ENCODE measurements at places on chromosomes 2 and 18.

- H3K36me3 ChIP-seq: no peaks in the 10 kb centered on the region
- no peak for DNase-seq
- H3K27ac ChIP-seq: no peak overlapping the region
Observed at GRCh38 chr2:182019731-182020130, 34.1 kb downstream of the PPP1R1C start.

GRCh38 chr2:143300536-143300935 is 171.3 kb downstream of the ARHGAP15 start:
- no peaks in the 10 kb centered on the region for H3K36me3 ChIP-seq
- no peaks in the 10 kb centered on the region for H3K4me1 ChIP-seq
- no peak for DNase-seq
- H3K4me3 ChIP-seq: no peak overlapping the region
- H3K27me3 ChIP-seq: no peaks in the 10 kb centered on the region

GRCh38 chr2:107785756-107786155 is 40.9 kb upstream of the RGPD4 start:
- H3K27me3 ChIP-seq: no peaks in the 10 kb centered on the region
- H3K4me3 ChIP-seq: no peak overlapping the region
- no peaks in the 10 kb centered on the region for H3K4me1 ChIP-seq

GRCh38 chr2:239151201-239152131 is 249.4 kb downstream of the HDAC4 start:
- peak; percentile 48 for DNase-seq
- H3K27ac ChIP-seq: peak overlapping the region; percentile 86
- H3K36me3 ChIP-seq: no peaks in the 10 kb centered on the region
- H3K4me1 ChIP-seq: peaks cover 6% of the 10 kb centered on the region
- H3K27me3 ChIP-seq: no peaks in the 10 kb centered on the region
- no peak overlapping the region for H3K4me3 ChIP-seq

DNA sequence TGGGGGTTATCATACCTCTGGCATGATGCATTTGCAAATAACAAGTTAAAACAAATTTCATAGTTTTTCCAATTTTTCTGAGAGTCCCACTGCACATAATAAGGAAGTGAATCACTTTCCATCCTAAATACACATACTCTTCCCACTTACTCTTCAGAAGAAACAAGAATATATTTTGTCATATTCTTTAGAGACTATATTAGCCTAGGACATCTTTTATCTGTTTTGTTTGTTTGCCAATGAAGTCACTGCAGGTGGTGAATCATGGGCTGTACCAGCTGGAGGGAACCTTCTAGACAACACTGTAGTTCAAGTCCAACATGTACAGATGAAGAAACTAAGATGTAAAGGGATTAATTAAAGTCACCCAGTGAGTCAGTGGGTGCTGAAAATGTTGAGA is 116.8 kb downstream of the XIRP2 start:
- no peak overlapping the region for H3K27ac ChIP-seq
- H3K27me3 ChIP-seq: no peaks in the 10 kb centered on the region
- H3K4me3 ChIP-seq: no peak overlapping the region
- no peaks in the 10 kb centered on the region for H3K4me1 ChIP-seq

- no peak overlapping the region for H3K4me3 ChIP-seq
- peaks cover 5% of the 10 kb centered on the region for H3K4me1 ChIP-seq
- no peak for DNase-seq
- H3K36me3 ChIP-seq: no peaks in the 10 kb centered on the region
- H3K27ac ChIP-seq: no peak overlapping the region
Observed at GRCh38 chr2:168584911-168585310, 128.8 kb downstream of the CERS6 start.

DNA sequence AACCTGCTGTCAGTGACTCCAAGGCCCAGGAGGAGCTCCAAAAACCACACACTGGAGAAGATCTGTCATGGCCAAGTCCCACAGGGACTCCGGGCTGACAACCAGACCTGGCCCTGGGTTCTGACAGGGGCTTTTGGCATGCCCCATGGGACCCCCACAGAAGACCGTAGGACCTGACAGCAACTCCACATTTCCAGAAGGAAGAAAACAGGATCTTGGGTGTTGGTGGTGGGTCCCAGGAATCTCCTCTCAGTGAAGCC is 275.9 kb upstream of the HS6ST1 start:
- H3K4me1 ChIP-seq: peaks cover 34% of the 10 kb centered on the region
- H3K27ac ChIP-seq: no peak overlapping the region
- H3K36me3 ChIP-seq: no peaks in the 10 kb centered on the region
- H3K27me3 ChIP-seq: no peaks in the 10 kb centered on the region
- H3K4me3 ChIP-seq: no peak overlapping the region
- DNase-seq: no peak

- H3K36me3 ChIP-seq: peaks cover 25% of the 10 kb centered on the region
- H3K4me3 ChIP-seq: no peak overlapping the region
- no peaks in the 10 kb centered on the region for H3K27me3 ChIP-seq
- DNase-seq: no peak
- no peaks in the 10 kb centered on the region for H3K4me1 ChIP-seq
- H3K27ac ChIP-seq: peak overlapping the region; percentile 56
Observed at GRCh38 chr2:188382107-188382506, 90.4 kb downstream of the GULP1 start.

GRCh38 chr18:61710082-61710620 is 182.7 kb downstream of the RNF152 start:
- DNase-seq: no peak
- no peaks in the 10 kb centered on the region for H3K27me3 ChIP-seq
- H3K4me1 ChIP-seq: no peaks in the 10 kb centered on the region
- no peak overlapping the region for H3K4me3 ChIP-seq

GRCh38 chr2:140650825-140651224 is 1480.0 kb downstream of the LRP1B start:
- no peaks in the 10 kb centered on the region for H3K36me3 ChIP-seq
- no peaks in the 10 kb centered on the region for H3K4me1 ChIP-seq
- DNase-seq: no peak
- no peaks in the 10 kb centered on the region for H3K27me3 ChIP-seq
- H3K27ac ChIP-seq: no peak overlapping the region

DNA sequence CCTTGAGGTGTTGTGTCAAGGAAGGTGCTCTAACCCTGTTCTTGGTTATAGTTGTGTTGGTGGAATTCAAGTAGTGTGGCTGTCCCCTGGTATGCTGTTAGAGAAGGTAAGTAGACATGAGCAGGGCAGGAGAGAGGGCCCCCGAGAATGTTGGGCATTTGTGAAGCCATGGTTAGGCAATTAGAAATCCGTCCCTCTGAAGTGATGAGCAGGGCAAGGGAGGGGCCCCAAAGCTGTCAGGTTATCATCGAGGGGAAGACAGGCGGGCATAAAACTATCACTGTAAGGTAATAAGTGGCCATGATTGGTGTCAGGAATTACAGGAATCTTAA is 5.2 kb downstream of the XRCC5 start:
- H3K4me3 ChIP-seq: no peak overlapping the region
- DNase-seq: no peak

DNA sequence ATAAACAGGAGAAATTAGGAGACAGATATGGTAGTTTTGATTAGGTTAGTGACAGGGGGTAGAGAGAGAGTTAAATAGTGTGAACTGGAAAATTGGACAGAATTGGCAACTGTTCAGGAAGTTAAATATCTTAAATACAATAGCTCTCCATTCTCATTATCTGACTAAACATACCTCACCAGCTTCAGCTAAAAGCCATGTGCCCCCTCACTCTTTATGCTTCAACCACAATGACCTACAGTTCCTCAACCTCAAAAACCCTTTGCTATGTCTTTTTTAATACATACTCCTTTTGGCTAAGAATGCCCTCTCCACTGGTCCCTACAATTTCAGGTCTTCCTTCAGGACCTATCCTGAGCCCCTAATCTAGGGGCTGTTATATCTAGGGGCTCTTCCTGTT is 740.2 kb upstream of the ZEB2 start:
- no peaks in the 10 kb centered on the region for H3K4me1 ChIP-seq
- no peaks in the 10 kb centered on the region for H3K27me3 ChIP-seq
- H3K27ac ChIP-seq: no peak overlapping the region
- H3K36me3 ChIP-seq: no peaks in the 10 kb centered on the region

DNA sequence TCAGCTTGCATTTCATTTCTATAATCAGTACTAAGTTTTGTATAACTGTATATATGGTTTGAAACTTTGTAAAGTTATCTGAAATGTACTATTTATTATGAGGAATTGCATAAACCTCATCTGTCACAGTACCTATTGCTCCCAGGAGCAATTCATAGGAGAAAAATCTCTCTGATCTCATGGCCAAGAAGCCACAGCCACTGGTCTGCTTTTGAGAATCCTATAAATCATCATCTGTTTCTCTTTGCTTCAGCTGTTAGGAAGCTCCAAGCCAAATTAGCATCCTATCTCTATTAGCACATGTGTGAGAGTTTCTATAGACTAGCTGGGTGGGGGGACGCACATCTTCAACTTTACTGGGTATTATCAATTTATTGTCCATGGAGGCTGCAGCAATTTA is 210.3 kb downstream of the CYP26B1 start:
- no peaks in the 10 kb centered on the region for H3K36me3 ChIP-seq
- no peaks in the 10 kb centered on the region for H3K4me1 ChIP-seq
- no peaks in the 10 kb centered on the region for H3K27me3 ChIP-seq
- H3K27ac ChIP-seq: no peak overlapping the region
- DNase-seq: no peak

GRCh38 chr2:241495172-241496002 is 13.0 kb downstream of the STK25 start:
- H3K27ac ChIP-seq: peak overlapping the region; percentile 19
- no peak overlapping the region for H3K4me3 ChIP-seq
- no peaks in the 10 kb centered on the region for H3K27me3 ChIP-seq
- no peaks in the 10 kb centered on the region for H3K4me1 ChIP-seq

GRCh38 chr2:128272601-128273468 is 45.8 kb downstream of the HS6ST1 start:
- H3K27ac ChIP-seq: no peak overlapping the region
- no peaks in the 10 kb centered on the region for H3K27me3 ChIP-seq

- H3K4me3 ChIP-seq: no peak overlapping the region
- DNase-seq: no peak
- H3K36me3 ChIP-seq: no peaks in the 10 kb centered on the region
- no peaks in the 10 kb centered on the region for H3K27me3 ChIP-seq
Observed at GRCh38 chr2:226740039-226740648, 59.5 kb downstream of the IRS1 start.

- H3K4me3 ChIP-seq: no peak overlapping the region
- H3K36me3 ChIP-seq: no peaks in the 10 kb centered on the region
- H3K4me1 ChIP-seq: peaks cover 8% of the 10 kb centered on the region
- H3K27ac ChIP-seq: no peak overlapping the region
- H3K27me3 ChIP-seq: no peaks in the 10 kb centered on the region
Observed at GRCh38 chr2:233852056-233852455, 2.3 kb downstream of the HJURP start.

GRCh38 chr2:28447943-28448792 is 47.7 kb upstream of the PLB1 start:
- DNase-seq: no peak
- no peak overlapping the region for H3K4me3 ChIP-seq
- H3K27ac ChIP-seq: peak overlapping the region; percentile 75

- no peaks in the 10 kb centered on the region for H3K4me1 ChIP-seq
- H3K27ac ChIP-seq: no peak overlapping the region
- no peaks in the 10 kb centered on the region for H3K36me3 ChIP-seq
- DNase-seq: no peak
- H3K27me3 ChIP-seq: no peaks in the 10 kb centered on the region
Observed at GRCh38 chr2:226755631-226756030, 44.0 kb downstream of the IRS1 start.

DNA sequence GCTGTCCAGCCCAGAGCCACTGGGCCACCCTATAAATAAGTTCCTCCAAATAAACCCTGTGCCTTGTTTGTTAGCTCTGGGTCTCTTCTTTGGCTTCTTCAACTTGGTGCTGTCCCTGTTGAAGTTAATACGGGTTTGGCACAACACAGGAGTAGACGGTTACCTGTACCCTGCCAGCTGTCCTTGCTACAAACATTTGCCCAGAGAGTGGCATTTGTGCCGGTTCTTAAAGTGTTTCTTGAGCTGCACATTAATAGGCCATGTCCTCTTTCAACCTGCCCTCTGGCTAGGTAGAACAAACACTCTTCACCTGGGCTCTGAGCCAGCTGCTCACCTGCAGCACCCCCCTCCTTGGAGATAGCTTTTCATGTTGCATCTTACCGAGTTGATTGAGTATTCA is 139.2 kb downstream of the NEDD4L start:
- no peak for DNase-seq
- no peak overlapping the region for H3K27ac ChIP-seq
- H3K27me3 ChIP-seq: no peaks in the 10 kb centered on the region
- H3K36me3 ChIP-seq: no peaks in the 10 kb centered on the region

DNA sequence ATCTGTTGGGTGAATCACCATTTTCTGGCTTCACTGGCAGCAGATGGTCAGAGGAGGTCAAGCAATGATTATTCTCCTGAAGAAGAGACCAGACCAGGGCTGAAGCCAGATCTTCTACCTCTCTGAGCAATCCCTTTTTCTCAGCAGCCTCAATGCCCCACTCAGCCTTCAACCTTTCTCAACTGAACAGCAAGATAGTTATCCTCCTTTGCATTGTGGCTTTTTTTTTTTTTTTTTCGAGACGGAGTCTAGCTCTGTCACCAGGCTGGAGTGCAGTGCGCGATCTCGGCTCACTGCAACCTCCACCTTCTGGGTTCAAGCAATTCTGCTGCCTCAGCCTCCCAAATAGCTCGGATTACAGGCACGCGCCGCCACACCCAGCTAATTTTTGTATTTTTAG is 50.5 kb downstream of the ZFP36L2 start:
- no peak overlapping the region for H3K27ac ChIP-seq
- no peak overlapping the region for H3K4me3 ChIP-seq
- H3K36me3 ChIP-seq: no peaks in the 10 kb centered on the region

DNA sequence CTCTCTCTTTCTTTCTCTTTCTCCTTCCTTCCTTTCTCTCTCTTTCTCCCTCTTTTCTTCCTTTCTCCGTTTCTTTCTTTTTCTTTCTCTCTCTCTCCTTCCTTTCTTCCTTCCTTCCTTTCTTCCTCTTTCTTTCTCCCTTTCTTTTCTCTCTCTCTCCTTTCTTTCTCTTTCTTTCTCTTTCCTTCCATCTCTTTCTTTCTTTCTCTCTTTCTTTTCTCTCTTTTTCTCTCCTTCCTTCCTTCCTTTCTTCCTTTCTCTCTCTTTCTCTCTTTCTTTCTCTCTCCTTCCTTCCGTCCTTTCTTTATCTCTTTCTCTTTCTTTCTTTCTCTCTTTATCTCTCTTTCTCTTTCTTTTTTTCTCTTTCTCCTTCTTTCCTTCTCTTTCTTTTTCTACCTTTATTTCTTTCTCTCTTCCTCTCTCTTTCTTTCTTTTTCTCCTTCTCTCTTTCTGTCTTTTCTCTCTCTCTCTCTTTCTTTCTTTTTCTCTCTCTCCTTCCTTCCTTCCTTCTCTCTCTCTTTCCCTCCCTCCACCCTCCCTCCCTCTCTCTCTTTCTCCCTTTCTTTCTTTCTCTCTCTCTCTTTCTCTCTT is 32.3 kb upstream of the ODC1 start:
- H3K4me1 ChIP-seq: no peaks in the 10 kb centered on the region
- H3K36me3 ChIP-seq: no peaks in the 10 kb centered on the region
- no peaks in the 10 kb centered on the region for H3K27me3 ChIP-seq

GRCh38 chr18:57276829-57277228 is 75.5 kb upstream of the ST8SIA3 start:
- no peak for DNase-seq
- H3K4me3 ChIP-seq: no peak overlapping the region
- H3K27me3 ChIP-seq: no peaks in the 10 kb centered on the region
- H3K27ac ChIP-seq: no peak overlapping the region

- H3K27ac ChIP-seq: peak overlapping the region; percentile 99
- H3K36me3 ChIP-seq: no peaks in the 10 kb centered on the region
- DNase-seq: no peak
- H3K4me3 ChIP-seq: peak overlapping the region; percentile 93
Observed at GRCh38 chr2:11343368-11343649, 1.1 kb downstream of the ROCK2 start.

- H3K27ac ChIP-seq: no peak overlapping the region
- H3K4me3 ChIP-seq: no peak overlapping the region
- no peaks in the 10 kb centered on the region for H3K4me1 ChIP-seq
- DNase-seq: no peak
- no peaks in the 10 kb centered on the region for H3K27me3 ChIP-seq
Observed at GRCh38 chr2:227829337-227829736, 15.7 kb downstream of the CCL20 start.
